PC-9 (cell line): ENCODE measurements at places on chromosomes 2 and 18. TPM values are rescaled to one million over a fixed set of nuclear protein-coding genes. Genes with fewer than 3 reads are reported as not detected.

DNA sequence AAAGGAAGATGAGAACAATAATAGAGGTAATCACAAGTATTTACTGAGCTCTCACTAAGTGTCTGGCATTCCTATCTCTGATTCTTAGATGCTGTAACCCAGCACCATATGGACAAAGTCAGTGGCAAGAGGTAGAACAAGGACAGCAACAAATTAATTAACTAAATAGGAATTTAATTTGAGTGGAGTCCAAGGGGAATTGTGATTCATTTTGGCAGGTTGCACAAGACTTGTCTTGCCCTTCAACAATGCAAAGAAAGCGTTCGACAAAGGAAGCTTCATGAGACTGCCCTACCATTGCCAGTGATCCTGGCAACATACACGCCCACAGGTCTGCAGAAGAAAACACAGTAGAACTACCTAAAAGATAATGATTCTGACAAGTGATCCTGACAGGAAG, 221.6 kb downstream of the RBM43 start:
- DNase-seq, result no peak

MSGN1 gene
- not detected in 2 replicates for total RNA-seq

GRCh38 chr18:21105936-21106335, 5.7 kb downstream of the ROCK1 start:
- DNase-seq, result no peak

DNA sequence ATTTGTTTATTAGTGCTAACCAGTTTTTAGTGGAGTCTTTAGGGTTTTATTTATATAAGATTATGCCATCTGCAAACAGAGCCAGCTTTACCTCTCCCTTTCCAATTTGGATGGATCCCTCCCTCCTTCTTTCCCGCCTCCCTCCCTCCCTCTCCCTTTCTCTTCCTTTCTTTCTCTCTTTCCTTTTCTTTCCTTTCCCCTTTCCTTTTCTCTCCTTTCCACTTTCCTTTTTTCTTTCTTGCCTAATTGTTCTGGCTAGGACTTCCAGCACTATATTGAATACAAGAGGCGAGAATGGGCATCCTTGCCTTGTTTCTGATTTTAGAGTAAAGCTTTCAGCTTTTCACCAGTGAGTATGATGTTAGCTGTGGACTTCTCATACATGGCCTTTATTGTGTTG, 24.1 kb downstream of the COLEC11 start:
- no peak for DNase-seq

DNA sequence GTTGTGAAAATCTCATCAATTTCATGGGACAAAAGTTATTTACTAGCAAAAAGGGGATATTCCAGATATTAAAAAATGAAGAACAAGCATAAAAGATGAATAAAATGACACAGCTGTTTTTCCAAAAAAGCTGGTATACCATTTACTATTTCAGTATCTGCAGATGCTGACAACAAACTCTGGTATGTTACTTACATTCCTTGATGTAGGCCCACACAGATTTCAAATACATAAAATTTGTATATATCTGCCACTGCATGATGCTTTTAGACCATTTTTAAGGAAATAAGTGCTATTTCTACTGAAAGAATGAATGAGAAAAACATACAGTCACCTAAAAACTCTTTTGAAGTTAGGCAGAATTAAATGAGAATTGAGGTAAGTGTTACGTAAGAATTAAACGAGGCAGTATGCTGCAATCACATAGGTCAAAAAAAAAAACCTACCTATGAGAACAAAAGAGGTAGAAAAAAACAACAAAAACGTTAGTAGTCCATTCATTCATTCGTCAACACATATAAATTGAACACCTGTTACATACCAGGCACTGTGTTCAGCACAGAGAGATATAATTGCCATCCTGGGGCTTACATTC, 32.5 kb downstream of the ARL5A start:
- DNase-seq, result no peak

POTEJ gene
- not detected in 2 replicates for total RNA-seq
